Caudate nucleus (tissue), 63 donors: ENCODE measurements at places on chromosomes 2 and 18.

DNA sequence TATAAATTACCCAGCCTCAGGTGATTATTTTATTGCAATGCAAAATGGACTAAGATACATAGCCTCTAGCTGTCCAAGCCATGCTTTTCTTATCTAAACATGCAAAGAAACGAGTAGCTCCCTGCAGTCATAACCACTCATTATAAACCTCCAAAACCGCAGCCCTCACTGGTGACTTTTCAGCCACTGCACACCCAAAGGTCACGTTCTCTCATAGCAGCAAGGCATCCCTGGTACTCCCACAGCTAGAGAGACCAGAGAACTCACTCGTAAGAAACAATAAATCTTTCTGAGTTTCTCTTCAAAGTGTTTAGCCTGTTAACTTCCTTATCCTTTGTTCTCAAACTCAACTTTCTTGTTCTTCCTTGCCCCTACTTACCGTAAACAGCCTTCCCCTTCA is 28.5 kb upstream of the RALBP1 start:
- DNase-seq = no peak

DNA sequence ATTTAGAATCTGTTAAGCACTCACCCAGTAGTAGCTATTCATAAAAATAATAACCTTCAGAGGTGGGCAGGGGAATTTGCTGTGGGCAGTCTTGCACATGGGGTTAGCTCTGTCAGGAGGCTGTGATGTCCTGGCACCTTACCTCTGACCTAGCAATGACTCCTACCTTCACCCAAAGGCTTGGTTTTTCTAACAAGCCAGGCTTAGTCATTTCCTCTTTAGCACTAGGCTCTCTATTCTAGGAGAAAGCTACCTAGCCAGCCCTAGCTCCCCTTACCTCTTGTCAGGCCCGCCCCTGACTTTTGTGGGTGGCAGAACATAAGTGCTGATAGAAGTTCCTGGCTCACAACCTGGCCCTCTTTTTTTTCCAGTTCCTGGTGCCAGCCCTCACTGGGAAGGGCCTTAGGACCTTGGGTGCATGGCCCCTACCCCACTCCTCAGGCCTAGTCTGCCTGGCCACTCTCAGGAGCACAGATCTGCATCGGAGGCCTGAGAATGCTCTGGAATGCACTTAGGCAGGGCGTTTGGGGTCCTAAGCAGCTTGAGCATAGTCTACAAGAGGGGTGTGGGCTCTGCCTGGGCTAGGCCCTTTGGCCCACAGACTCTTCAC is 17.7 kb downstream of the CPLX4 start:
- DNase-seq = no peak

DNA sequence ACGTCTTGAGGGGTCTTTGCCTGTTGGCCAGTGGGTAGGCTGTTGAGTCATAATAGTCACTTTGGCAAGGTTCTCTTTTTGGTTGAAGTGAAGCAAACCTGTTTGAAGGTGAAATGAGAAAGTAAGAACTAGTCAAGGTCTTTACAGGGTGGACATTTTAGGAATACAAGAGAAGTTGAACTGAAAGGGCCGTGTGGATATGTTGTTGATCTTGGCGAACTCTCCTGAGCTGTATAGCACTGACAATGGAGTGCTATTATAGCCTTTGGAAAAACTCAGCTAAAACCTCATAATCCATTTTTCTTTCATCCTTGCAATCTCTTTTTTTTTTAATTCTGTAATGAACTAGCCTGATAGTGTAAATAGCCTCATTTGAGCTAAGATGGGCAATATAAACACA is 248.1 kb downstream of the MEIS1 start:
- DNase-seq = no peak

GRCh38 chr2:5695654-5696403 is 3.6 kb downstream of the SOX11 start:
- peak; percentile 28 for DNase-seq

- no peak for DNase-seq
Measured at GRCh38 chr2:170747921-170748320, 22.3 kb upstream of the ERICH2 start.
